GM20000 (cell line): ENCODE measurements at places on chromosomes 2 and 18.

GRCh38 chr2:197926673-197927072, 122.3 kb downstream of the PLCL1 start:
- DNase-seq = no peak

GRCh38 chr18:77140030-77140429, 7.4 kb upstream of the MBP start:
- no peak for DNase-seq

GRCh38 chr2:174009488-174010223, 44.5 kb upstream of the SP3 start:
- no peak for DNase-seq

- DNase-seq = peak; percentile 40
Measured at GRCh38 chr2:191637182-191638078, 40.5 kb upstream of the NABP1 start.

- DNase-seq = no peak
Measured at GRCh38 chr18:23992941-23993280, 21.6 kb upstream of the TTC39C start.

DNA sequence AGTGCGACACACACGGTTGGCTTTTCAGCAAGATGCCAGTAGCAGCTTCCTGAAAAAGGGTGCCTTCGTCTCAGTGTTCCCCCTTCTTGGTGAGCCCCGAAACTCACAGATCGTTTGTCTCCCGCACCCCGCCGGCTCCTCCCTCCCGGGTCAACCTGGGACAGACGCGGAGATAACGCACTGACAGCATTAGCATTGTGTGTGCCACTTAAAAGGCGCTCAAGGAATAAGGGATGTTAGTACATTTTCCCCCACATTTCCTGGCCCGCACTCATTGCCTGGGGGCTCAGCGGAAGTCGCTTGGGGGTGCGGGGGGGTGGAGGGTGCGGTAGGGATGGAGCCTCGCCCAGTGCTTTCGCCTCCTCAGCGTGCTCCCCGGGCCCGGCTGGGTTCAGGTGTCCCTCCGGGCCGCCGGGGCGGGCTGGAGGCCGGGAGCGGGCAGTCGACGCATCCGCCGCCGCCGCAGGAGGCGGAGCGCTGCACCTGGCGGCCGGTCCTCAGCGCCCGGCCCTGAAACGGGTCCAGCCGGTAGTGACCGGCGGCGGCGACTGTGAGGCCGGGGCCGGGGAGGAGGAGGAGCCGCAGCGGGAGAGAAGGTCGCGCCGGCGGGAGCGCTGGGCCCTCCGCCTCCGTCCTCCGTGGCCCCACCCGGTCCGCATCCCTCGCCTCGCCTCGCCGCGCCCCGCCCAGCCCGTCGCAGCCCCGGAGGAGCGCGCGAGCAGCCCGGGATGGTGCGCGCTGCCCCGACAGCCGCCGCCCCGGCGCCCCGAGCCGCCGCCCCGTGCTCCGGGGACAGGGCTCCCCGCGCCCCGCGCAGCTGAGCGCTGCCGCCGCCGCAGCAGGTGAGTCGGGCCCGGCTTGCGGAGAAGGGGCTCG, at the start of gene MFSD6:
MFSD6 (plus strand) TSS at position 694 of the 876 bp plus-strand sequence. CDS start 27,675 bp downstream, outside the sequence.
- peak; percentile 87 for DNase-seq

- DNase-seq = peak; percentile 12
Measured at GRCh38 chr18:33749834-33750233, 171.8 kb downstream of the ASXL3 start.

DNA sequence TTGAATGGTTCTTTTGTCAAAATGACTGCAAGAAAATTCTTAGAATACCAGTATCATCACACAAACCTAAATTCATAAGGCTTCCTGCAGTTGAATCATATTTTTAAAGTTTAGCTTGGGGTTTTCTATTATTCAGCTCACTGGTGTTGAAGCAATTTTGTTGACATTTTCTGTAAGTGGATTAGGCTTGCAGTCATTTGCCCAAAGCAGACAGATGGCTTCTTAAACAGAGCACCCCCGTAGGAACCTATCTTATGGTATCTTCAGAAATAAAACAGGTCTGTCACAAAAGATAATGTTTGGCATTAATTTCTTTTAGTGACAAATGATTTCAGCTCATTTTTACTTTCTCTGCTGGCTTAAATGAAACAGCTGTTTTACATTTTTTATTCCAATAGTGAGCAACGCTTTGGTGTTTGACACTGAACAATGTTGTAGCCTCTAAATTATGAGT, 331.1 kb downstream of the PLCL1 start:
- no peak for DNase-seq

DNA sequence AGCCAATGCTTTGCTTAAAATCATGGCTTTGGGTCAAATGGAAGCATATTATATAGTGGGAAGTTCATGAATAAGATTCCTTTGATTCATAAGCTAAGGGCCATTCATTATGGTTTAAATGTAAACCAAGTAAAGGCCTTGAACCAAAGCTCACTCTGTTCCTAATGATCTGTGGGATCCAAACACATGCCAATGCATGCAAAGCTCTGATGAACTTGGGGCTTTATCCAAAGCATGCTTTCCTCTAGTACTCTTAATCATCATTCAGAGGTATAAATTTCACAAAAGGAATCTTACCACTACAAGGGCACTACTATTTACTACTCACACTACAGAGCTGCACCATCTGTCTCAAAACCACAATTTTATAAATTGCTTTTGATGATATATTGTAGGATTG, 102.8 kb upstream of the RBMS1 start:
- DNase-seq = no peak

DNA sequence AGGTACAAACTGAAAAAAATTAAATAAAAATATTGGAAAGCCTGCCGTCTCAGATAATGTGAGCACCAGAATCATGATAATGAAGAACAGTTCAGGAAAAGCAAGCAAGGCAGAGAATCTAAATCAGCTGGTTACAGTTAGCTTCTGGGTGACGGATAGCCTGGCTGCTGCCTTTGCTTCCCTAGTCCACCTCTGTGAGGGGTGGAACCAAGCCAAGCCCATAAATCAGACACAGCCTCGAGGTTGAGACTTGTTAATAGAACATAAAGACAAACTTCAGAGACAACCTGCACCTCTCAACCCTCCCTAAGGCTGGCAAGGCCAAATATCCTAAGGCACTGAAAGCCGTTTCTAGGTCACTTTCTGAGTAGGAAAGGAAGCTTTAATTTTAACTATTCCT, 334.7 kb upstream of the SLC39A10 start:
- no peak for DNase-seq

- no peak for DNase-seq
Measured at GRCh38 chr2:237464757-237465391, 22.2 kb upstream of the MLPH start.

DNA sequence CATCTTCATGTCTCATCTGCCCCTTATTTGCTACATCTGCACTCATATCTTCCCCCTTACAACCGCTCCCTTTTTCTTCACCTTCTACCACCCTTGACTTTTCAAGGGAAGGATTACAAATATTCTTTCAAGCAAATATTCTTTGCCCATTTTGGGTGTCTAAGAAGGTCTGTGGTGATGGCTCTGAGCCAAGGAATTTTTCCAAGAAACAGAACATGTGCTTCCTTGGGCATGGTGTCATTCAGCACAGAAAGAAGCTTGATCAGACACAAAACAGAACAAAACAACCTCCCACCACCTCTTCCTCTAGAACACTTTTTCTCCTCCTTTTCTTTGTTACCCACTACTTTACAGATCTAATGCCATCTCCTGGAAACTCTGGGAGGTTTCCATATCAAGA, 313.7 kb downstream of the SATB2 start:
- DNase-seq = no peak

DNA sequence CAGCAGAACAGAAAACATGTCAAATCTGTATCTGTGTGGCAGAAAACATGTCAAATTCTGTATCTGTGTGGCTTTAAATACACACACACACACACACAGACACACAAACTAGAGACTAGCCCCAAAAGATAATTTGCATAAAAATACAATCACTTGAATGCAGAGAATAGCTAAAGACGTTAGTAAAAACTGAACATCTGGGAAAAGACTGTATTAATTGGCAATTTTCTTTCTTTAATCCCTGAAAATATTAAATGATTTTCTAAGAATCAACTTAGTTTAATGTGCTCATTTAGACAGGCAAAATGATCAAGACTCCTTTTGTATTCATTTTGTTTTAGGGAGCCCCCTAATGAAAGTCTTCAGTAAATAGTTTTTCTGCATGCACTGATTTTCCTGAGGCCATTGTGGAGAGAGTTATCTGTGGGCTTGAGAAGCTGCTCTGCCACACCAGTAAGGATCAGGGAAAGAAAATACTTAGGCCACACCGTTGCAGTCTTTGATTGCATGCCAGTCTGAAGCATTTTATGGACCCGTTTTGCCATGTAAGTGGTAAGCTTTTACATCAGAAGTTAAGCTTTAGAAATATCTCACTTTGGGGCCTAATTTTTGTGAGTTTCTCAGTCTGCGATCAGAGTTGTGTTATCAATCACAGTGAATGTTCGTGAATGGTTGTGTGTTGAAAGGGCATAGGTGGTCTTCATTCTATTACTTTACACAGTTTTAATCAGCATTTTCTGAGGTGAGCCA, 2.2 kb downstream of the SPATS2L start:
- no peak for DNase-seq

DNA sequence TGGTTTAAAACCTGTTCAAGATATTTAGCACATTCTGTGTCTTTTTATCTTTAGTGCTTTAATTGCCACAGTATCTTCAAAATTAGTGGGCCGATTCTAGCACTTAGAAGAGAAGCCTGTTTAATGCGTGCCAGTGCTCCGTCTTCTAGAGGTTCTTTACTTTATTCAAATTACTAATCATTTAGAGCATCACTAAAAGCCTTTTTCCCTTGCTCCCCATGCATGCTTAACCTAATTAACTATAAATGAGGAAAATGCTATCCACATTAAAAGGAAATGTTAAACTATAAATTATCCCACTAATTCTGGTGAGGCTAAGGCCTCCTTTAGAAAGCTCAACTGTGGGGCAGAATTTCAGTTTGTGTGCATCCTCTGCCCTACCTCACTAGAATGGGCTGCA, 31.5 kb upstream of the INSIG2 start:
- no peak for DNase-seq
